HTR-8/SVneo (cell line): ENCODE measurements at places on chromosomes 2 and 18.

GRCh38 chr2:80579756-80580155 lies 275.2 kb upstream of the LRRTM1 start:
- DNase-seq = no peak

DNA sequence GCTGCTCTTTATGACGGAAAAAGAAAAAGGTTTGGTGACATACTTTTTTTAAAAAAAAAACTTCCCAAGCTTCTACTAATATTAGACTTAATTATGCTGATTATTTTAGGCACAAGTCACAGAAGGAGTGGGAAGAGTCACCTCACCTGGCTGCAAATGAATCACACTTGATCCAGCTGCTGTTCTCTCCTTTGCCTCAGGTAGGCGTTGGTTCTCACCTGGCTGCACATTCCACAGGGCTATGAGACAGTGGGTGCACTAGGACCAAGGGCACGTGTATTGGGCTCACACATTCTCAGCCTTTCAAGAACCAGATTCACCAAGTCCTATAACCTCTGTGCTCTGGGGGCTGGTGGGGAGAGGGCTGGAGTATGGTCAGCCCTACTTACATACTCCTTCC lies 93.3 kb downstream of the TGFA start:
- DNase-seq = no peak

GRCh38 chr2:156672556-156673332 lies 236.6 kb downstream of the GPD2 start:
- no peak for DNase-seq

DNA sequence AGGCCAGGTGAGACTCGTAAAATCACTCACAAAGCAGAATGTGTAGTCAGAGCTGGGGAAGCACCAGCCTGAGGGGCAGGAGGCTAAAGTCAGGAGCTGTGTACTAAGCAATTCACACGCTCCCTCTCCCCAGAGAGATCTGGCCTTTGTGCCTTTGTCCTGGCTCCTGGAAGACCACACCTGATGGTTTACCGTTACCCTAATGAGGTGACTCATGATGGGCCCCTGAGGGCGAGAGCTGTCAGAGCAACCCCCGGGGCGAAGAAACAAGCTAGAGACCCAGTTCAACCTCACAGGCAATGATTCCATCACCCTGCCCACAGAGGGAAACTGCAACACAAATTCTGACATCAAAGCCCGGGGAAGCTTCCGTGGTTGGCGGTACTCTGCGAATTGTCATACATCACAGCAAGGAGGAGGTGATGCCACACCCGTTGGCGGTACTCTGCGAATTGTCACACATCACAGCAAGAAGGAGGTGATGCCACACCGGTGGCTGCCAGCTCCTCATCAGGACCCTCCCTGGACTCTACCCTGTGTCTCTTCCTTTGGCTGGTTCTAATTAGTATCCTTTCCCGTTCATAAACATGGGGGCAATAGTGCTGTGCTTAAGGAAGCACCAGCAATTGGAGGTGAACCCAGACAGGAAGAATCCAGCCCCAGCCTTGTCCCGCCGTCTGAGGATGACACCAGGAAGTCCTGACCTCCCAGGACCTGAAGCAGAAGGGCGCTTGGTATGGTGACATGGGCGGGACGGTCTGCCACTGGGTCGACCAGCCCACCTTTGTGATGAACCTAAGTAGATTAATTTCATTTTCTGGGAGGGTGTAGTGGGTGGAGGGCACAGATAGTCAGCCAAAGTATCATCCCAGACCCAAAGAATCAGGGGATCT lies 30.5 kb downstream of the B3GNT7 start:
- no peak for DNase-seq

DNA sequence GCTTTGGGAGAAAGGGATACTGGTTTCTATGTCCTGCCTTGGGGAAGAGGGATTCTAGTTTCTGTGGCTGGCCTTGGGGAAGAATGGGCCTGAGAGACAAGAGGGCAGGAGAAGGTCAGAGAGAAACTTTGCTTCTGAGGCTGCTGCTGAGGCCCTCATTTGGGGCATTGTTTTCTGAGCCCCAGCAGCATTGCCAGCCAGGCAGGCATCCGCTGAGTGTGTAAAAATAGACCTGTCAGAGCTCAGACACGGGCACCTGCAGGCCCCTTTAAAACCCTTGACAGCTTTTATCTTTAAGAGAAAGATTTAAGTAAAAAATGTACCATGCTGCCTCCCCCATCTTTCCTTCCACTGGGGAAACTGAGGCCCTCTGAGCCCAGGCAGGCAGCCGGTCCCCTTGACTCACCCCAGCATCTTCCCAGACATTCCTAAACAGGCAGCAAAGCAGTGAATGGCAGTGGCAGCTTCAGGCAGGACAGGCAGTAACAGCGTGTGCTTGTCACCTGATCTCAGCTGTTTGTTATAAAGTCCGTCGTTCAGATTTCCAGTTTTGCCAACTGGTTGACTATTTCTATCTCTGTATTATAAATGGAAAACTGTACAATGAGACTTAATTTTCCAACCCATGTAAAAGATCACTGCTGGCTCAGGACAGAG lies 27.6 kb downstream of the MLPH start:
- no peak for DNase-seq

DNA sequence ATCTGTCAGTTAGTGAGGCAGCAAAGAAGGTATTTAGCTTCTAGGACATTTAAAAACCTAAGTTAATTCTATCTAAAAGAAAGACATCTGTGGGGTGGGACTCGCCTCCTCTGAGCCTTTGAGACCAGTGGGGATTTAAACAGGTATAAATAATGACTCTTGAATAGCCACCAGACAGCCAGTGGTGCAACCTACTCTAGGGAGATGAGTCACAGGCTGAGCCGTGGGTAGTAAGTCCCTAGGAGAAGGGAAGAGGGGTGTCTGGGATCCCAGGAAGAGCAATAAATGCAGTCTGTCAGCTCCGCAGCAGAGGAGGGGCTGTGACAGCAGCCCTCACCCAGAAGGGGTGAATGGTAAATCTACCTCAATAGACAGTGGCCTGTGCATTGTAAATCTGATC lies 43.1 kb upstream of the GALNT3 start:
- DNase-seq = peak; percentile 10
